ENCODE measurements at places on chromosomes 4 and X.

GRCh38 chr4:53012738-53013137 lies 150.6 kb downstream of the RASL11B start:
- no peak for DNase-seq

DNA sequence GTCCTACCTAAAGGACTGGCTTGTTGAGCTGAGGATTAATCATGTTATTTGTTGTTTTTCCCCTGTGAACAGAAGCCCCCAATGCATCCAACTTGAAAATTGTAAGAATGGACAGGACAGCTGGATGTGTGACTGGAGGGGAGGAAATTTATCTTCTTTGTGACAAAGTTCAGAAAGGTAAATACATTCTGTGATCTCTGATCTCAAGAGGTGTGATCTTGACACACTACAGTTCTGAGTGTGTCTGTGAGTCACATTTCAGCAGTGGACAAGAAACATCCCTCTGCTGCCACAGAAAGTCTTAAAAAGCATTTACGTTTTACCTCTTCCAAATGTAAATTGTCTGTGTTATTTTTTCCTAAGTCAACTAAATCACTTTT lies 79.3 kb downstream of the NFKB1 start:
- no peak for DNase-seq

DNA sequence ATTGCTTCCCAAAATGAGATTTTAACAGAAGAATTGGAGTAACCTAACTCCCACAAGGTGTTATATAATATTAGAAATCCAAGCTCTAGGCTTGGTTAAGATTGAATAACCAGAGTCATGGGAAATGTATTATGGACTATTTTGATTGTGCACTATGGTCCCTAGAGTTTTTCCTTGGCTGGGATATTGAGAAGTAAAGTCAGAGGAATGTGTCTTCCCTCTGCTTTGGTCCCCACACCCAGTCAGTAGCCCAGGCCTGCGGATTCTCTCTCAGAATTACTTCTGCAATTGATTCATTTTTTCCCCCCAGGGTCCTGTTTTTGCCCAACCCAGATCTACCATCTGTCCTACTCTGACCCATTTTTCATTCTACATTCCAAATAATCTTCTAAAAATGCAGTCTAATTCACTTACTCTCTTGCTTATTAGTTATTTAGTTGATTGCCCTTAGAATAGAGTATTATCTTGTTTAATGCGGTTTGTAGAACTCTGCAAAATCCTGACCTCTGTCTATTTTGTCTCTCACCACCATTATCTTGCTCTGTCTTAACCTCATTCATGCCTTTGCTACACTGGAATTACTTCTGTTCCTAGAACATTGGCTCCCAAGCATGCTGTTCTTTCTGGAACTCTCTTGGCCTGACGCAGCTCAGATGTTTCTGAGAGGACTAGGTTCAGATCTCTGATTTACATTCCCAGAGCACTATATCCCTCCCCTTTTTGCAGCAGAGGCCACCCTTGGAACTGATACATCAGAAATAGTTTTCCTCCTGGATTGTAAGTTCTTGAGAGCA lies 23.6 kb downstream of the GUCY1A1 start:
- DNase-seq = no peak

GRCh38 chrX:54470054-54470760 lies 25.8 kb downstream of the FGD1 start:
- DNase-seq = no peak

DNA sequence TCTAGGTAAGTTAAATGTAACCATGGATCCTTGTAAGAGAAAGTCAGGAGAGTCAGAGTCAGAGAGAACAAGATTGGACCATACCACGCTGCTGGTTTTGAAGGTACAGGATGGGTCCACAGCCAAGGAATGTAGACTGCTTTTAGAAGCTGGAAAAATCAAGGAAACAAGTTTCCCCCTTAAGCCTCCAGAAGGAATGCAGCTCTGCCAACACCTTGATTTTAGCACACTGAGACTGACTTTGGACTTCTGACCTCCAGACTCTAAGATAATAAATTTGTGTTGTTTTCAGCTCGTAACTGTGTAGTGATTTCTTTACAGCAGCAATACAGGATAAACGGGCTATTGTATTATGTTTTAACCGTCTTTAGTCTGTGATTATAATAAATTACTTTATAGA lies 108.0 kb upstream of the USP38 start:
- DNase-seq = no peak

GRCh38 chrX:120753413-120754251 lies 122.0 kb downstream of the CT47B1 start:
- DNase-seq = no peak

GRCh38 chr4:73856518-73856917 lies 3.4 kb downstream of the PF4V1 start:
- DNase-seq = no peak

DNA sequence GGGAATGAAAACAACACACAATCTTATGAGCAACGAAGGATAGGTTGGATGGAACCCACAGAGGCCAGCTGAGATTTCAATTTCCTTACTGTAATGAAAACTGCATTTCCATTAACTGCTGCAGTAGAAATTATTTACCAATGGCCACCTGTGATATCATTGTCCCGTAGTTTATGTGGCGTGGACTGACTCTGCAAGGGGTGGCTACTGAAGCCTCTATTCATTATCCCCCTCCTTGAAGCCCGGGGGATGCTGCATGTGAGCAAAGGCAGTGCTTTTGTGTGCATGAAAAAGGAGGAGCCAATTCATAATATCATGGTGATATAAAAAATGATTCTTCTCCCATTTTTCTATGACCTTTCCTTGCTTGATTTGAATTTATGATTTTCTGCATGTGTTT lies 207.8 kb downstream of the PTTG2 start:
- DNase-seq = no peak

- no peak for DNase-seq
Measured at GRCh38 chr4:53644607-53645006, 53.3 kb upstream of the LNX1 start.

GRCh38 chr4:116389139-116389538 lies 696.2 kb downstream of the TRAM1L1 start:
- no peak for DNase-seq

DNA sequence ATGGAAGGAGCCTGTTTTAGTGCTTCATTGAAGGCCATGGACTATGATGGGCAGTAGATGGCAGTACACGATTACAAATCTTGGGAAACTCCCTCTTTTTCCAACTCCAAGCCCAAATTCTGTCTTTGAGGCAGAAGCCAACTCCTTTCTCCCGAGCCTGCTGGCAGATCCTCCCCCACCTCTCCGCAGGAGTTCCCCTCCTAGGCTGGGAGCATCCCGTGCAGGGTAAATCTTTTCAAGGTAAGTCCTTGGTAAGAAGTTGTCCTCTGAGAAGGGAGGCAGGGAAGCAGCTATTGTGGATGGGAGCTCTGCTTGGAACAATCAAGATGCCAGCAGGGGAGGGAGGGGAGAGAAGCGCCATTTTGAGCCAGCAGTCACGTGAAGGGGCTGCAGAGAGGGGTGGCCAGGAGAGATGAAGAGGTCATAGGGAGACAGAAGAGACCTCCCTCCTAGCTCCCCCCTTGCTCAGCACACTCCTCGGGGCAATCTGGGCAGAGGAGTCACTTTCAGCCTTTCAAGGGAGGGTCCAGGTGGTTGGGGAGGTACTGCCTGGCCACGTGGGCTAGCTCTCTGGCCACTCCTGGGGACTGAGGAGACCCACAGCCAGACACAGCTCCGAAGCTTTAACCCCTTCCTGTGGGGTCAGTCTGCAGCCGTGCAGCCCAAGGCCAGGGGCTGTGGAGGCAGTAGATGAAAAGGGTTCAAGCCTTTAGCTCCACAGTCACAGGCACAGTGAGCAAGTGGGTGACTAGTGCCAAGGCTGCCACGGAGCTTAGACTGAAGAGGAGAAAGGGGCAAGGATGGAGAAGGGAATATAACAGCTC lies 9.6 kb downstream of the CC2D2A start:
- peak; percentile 39 for DNase-seq

- no peak for DNase-seq
Measured at GRCh38 chrX:100681599-100681998, 37.6 kb downstream of the SRPX2 start.

DNA sequence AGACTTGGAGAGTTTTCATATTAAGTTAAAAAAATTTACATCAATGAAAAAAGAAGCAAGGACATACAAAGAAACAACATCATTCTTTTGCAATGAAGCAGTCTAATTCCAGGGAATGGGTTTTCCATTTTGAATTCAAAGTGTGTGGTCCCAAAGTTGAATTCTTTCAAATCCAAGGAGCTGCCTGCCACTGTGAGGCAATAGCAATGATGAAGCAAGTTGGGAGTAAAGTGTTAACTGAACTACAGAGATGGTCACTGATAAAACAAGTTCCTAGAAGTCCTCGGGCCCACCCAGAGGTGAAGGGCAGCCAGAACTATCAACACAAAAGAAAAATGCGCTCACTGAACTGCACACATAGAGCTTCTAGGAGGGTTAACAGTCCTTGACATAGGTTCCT lies 115.9 kb downstream of the RAB28 start:
- no peak for DNase-seq

DNA sequence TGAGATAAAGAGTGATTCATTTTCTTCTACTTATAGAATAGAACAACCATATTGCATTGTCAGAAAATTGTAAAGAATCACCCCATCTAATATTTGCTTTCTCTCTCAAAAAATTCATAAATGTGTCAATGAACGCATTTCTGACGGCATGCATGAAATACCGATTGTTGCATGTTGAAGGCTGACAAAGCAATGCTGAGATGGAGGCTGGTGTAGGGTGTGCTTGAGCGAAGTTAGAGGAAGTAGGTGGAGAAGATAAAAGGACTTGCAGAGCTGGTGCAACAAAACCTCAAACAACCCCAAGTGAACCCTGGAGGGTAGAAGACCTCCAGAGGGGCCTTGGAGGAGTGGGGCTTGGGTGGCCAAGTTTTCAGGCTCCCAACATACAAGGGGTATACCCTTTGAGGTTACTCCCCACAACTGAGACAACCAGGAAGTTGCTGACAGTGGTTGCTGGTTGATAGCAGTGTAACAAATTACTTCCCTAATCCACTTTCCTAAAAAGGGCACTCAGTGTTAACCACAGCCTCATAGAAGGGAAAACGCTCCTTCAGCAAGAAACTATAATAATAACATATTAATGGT lies 452.7 kb downstream of the NLGN4X start:
- no peak for DNase-seq

GRCh38 chr4:111400741-111401140 lies 744.5 kb upstream of the FAM241A start:
- DNase-seq = no peak

- DNase-seq = no peak
Measured at GRCh38 chr4:113921089-113921794, 58.2 kb downstream of the ARSJ start.

GRCh38 chrX:22063284-22063683 lies 31.2 kb downstream of the PHEX start:
- no peak for DNase-seq

GRCh38 chr4:155005395-155006090 lies 202.9 kb upstream of the NPY2R start:
- no peak for DNase-seq

GRCh38 chr4:26052663-26053541 lies 138.9 kb downstream of the SMIM20 start:
- no peak for DNase-seq

DNA sequence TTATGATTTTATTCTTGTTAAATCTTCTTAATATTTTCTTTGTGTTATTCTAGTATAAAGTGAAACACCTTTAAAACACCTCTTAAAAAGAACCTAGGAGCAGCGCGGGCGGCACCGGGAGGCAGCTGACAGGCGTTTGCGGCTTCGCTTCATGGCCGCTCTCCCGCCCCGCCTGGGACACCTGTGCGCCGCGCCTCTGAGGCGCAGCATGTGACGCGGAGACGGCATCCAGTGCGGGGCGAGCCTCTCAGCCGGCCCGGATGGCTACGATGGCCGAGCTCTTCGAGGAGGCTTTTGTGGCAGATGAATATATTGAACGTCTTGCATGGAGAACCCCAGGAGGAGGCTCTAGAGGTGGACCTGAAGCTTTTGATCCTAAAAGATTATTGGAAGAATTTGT lies 1592.7 kb downstream of the TECRL start:
- DNase-seq = no peak

- DNase-seq = no peak
Measured at GRCh38 chr4:133145758-133146573, 3.1 kb upstream of the PCDH10 start.

- peak; percentile 72 for DNase-seq
Measured at GRCh38 chr4:101346351-101347266, 717 bp downstream of the PPP3CA start.

GRCh38 chrX:110258552-110258951 lies 59.3 kb downstream of the AMMECR1 start:
- no peak for DNase-seq

DNA sequence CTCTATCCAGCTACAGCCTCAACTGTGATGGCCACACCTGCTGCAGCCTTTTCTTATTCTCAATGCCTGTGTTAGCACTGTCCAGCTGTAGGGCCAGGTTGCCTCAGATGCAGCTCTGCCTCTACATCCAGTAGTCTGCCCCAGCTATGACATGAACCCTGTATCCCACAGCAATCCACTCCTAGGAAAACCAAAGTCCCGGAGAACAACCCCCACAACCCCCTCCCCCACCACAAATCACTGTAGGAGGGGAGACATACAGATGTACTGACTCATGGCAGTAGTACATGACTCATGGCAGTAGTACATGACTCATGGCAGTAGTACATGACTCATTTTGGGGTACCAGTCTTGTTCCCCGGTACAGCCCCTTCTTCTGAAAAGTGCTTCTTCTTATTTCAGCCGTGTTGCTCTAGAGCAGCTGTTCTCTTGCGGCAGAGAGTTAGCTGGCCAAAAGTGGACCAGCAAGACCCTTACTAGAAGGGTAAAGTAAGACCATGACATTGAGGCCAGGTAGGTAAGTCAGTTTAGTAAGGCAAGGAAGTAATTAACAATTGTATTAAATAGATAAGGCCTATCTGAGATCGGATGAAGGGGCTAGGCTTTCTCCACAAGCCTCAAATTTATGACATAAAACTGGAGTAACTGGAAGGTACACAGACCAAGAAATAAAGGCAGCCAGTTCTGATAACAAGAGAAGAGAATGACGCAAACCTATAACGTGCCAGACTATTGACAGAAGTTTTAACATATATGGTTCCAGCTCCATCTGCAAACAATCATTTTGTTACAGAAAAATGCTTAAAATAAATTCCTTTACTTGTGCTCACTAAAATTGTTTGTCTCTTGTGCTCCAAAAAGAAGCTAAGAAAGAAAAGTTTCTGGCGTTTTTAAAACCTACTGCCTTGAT lies 221.4 kb downstream of the TACR3 start:
- DNase-seq = no peak

DNA sequence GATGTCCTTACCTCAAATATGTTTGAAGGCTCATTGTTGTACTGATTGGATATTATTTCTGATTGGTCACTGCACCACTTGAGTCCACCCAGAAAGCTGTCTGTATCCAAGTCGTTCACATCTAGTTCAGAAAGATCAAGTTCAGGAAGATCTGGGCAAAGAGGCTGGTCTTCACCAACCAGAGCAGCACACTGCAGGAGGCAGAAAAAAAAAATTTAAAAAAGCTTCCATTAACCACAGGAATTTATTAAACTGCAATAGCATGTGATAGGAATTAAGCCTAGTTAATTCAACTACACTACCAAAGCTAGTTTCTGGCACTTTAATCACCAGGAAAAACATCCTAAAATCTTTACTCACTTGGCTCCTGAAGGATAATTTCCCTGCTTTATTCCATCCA lies 5.1 kb downstream of the PPARGC1A start:
- DNase-seq = no peak
